ENCODE measurements at places on chromosomes 1 and 21.

- DNase-seq = no peak
These were observed 102.5 kb downstream of the XPR1 start for GRCh38 chr1:180734366-180734765.

DNA sequence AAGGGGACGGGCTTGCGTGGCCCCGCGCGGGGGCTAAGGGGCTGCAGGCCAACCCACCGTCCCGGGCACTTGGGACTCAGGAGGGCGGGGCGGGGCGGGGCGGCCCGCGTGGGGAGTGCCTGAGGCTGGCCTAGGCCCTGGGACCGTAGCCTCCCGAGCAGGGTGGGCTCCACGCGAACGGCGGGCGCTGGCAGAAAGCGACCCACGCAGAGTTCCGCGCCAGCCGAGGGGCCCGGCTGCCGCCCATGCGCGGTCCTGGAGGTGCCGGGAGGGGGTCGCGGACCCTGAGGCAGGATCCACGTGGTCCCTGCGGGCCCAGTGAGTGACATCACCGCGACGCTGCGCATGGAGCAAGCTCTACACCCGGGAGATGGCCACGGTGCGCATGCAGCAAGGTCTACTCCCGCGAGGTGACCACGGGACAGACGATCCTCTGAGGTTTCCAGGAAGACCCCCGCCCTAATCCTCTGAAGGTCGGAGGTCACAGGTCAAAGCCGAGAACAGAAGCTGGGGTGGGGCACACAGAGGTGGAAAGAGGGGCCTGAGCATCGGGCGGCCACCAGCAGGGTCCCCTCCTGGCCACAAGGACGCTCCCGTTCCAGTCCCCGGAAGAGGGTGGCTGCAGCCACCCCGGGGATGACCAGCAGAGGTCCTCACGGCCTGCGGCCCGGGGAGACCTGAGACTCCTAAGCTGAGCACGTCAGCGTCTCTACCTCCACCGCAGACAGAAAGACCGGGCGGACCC, 13.5 kb upstream of the SLC19A1 start:
- peak; percentile 33 for DNase-seq

- DNase-seq = no peak
These were observed 23.0 kb upstream of the SYT2 start for GRCh38 chr1:202733251-202733650.

DNA sequence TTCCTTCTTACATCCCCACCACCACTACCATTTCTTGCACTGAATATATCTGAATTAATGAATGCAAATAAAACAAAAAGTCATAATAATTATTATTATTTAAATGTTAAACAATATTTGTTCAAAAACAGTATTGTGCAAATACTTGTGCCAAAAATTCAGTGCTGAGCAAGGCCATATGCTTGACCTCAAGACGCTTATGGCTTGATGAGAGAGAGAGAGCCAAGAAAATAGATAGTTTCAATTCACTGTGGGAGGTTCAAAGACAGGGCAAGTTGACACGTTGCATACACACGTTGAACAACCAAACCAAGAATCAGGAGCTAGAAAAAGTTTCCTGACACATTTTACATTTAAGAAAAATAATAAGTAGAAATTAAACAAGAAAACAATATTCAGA, 1421.7 kb downstream of the KCNT2 start:
- DNase-seq = no peak

GRCh38 chr1:3056641-3057040, 12.4 kb upstream of the PRDM16 start:
- DNase-seq = no peak

- DNase-seq = no peak
These were observed 1644.0 kb upstream of the B3GALT2 start for GRCh38 chr1:194830387-194830786.

Measured in activated naive CD4-positive, alpha-beta T cell treated with anti-CD3 and anti-CD28 coated beads, Interleukin-2, amount 50 U/mL, for 72 hours (primary cell).